ENCODE measurements at places on chromosomes 7 and 10.

DNA sequence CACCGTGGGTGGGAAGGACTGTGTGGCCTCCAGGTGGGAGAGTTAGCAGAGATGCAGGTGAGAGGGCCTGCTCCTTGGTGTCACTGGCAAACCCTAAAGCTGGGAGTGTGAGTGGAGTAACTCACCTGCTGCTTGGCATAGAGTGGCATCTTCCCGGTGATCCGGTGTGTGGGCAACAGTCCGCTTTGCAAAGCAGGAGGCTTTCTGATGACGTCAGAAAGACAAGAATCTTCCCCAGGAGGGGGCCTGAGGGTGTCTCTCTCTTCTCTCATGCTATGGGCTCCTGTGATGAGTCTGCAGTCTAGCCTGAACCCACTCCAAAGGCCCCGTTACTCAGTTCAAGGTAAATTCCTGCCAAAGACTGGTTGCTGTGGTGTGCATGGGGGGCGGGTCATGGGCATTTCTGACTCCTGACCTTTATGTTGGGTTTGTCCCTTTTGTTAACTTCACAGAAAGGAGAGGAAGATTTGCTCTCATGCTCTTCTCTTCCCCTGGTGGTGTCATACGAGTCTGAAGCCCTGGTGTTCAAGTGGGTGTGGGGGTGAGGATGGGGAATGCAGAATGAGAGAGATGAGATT, 187.9 kb downstream of the GATA3 start:
- no peak overlapping the region for H3K4me3 ChIP-seq
- no peaks in the 10 kb centered on the region for H3K36me3 ChIP-seq
- no peak overlapping the region for H3K27ac ChIP-seq
- no peaks in the 10 kb centered on the region for H3K4me1 ChIP-seq
- no peak for DNase-seq

- no peaks in the 10 kb centered on the region for H3K4me1 ChIP-seq
- H3K36me3 ChIP-seq: no peaks in the 10 kb centered on the region
- peak; percentile 70 for DNase-seq
- no peak overlapping the region for H3K4me3 ChIP-seq
- H3K27me3 ChIP-seq: no peaks in the 10 kb centered on the region
Measured at GRCh38 chr7:28348636-28349035, 63.7 kb upstream of the CREB5 start.

- no peaks in the 10 kb centered on the region for H3K27me3 ChIP-seq
- DNase-seq: peak; percentile 72
Measured at GRCh38 chr10:78657163-78657861, 411.5 kb upstream of the ZMIZ1 start.

- H3K36me3 ChIP-seq: no peaks in the 10 kb centered on the region
- peaks cover 10% of the 10 kb centered on the region for H3K4me1 ChIP-seq
- H3K27me3 ChIP-seq: no peaks in the 10 kb centered on the region
- peak; percentile 81 for DNase-seq
- H3K27ac ChIP-seq: no peak overlapping the region
- H3K4me3 ChIP-seq: no peak overlapping the region
Measured at GRCh38 chr10:97196223-97197029, 10.7 kb upstream of the SLIT1 start.

DNA sequence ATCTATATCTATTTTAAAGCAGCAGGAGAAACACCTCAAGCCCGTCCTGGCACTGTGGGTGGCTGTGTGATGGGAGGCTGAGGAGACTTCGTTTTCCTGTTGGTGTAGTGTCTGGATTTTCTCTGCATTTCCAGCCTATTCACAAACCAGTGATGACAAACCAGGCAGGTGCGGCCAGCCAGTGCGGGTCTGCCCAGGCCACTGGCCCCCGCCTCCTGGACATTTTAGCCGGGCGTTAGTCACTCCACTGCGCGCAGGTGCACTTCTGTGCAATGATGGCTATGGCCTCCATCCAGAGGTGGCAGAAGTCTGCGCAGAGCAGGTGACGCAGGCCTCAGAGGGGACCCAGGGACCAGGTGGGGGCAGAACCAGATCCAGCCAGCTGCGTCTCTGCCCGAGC, 64.9 kb upstream of the PITRM1 start:
- no peak overlapping the region for H3K27ac ChIP-seq
- no peak overlapping the region for H3K4me3 ChIP-seq
- no peak for DNase-seq
- H3K27me3 ChIP-seq: no peaks in the 10 kb centered on the region
- H3K4me1 ChIP-seq: no peaks in the 10 kb centered on the region

GRCh38 chr10:33193701-33194521, 140.6 kb downstream of the NRP1 start:
- H3K4me3 ChIP-seq: no peak overlapping the region
- DNase-seq: no peak
- H3K27me3 ChIP-seq: no peaks in the 10 kb centered on the region
- H3K4me1 ChIP-seq: no peaks in the 10 kb centered on the region
- H3K36me3 ChIP-seq: no peaks in the 10 kb centered on the region

DNA sequence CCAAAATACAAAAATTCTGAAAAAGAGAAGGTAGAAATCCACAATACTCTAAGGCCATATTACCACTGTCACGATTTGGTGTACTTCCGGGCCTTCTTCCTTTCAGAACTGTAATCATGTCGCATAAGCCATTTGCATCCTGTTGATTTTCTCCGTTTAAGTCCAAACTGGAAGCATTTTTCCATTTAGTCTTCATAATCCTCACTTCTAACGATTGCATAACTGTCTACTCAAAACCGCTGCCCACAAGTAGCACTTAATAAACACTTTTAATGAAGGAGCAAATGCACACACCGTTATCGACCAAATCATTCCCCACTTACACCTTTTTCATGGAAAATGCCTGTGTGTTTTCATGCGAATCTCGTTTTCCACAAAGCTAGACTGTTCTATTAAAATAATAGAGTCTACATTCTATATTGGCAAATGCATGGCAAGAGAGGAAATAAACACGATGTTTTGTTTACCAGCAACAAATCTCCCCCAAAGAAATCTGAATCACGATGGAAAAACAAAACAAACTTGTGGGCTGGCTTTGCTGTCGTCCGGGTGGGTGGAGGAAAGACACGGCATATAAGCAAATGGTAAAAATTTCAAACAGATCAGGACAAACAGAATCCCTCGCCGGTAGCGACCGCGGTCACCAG, 1.0 kb downstream of the ATE1 start:
- peaks cover 5% of the 10 kb centered on the region for H3K36me3 ChIP-seq
- DNase-seq: no peak
- peak overlapping the region; percentile 86 for H3K4me3 ChIP-seq
- no peaks in the 10 kb centered on the region for H3K27me3 ChIP-seq
- peak overlapping the region; percentile 100 for H3K27ac ChIP-seq

GRCh38 chr7:134448356-134449229, 10.3 kb downstream of the AKR1B1 start:
- H3K4me1 ChIP-seq: no peaks in the 10 kb centered on the region
- DNase-seq: peak; percentile 29
- H3K36me3 ChIP-seq: peaks cover 55% of the 10 kb centered on the region
- peak overlapping the region; percentile 64 for H3K27ac ChIP-seq
- no peaks in the 10 kb centered on the region for H3K27me3 ChIP-seq
- H3K4me3 ChIP-seq: no peak overlapping the region

DNA sequence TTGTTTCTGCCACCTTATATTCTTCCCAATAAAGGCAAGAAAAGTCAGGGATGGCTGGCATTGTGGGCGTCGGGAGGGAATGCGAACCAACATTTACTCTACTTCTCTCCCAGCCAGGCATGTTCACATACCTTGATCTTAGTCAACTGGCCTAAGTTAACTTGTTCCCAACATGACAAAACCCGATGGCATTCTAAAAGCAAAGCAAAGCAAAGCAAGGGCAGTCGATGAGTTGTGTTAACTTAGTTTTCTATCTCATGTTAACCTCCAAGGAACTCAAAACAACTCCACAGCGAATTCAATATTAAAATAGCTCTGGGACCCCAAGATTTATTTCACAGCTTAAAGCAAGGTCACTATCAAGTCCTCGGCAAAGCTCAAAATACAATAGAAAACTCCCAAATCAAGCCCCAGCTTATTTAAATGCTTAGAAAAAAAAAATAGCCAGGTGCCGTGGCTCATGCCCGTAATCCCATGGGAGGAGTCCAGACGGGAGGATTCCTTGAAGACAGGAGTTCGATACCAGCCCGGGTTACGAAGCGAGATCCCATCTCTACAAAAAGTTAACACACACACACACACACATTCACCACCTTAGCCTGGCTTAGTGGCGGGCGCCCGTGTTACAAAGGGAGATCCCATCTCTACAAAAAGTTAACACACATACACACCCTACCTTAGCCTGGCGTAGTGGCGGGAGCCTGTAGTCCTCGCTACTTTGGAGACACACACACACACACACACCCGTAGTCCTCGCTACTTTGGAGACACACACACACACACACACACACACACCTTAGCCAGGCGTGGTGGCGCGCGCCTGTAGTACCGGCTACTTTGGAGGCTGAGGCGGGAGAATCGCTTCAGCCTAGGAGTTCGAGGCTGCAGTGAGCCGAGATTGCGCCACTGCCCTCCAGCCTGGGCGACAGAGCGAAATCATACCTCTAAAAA, 901 bp upstream of the CCNY start:
- peaks cover 49% of the 10 kb centered on the region for H3K4me1 ChIP-seq
- H3K27ac ChIP-seq: peak overlapping the region; percentile 89
- H3K36me3 ChIP-seq: no peaks in the 10 kb centered on the region
- no peak for DNase-seq
- H3K27me3 ChIP-seq: no peaks in the 10 kb centered on the region
- peak overlapping the region; percentile 28 for H3K4me3 ChIP-seq

- H3K27me3 ChIP-seq: no peaks in the 10 kb centered on the region
- H3K4me3 ChIP-seq: no peak overlapping the region
- H3K4me1 ChIP-seq: no peaks in the 10 kb centered on the region
- no peak for DNase-seq
Measured at GRCh38 chr7:5452937-5453540, 29.4 kb upstream of the TNRC18 start.

DNA sequence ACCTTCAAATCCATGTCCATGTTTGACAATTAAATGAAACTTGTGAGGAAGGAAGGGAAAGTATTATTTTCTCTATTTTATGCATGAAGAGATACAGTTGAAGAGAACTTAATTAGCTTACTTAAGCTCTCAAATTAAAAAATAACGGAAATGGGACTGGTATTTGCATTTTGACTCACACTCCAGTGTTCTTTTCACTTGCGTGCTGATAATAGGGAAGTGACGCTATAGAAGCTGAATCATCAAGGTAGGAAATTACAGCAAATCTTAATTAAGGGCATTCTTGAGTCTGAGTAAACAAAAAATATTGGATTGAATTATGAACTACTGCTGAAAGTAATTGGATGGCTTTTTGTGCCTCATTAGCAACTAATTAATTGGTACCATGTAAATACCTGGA, 44.0 kb upstream of the NPVF start:
- DNase-seq: no peak
- no peaks in the 10 kb centered on the region for H3K36me3 ChIP-seq
- no peak overlapping the region for H3K27ac ChIP-seq
- H3K27me3 ChIP-seq: no peaks in the 10 kb centered on the region

DNA sequence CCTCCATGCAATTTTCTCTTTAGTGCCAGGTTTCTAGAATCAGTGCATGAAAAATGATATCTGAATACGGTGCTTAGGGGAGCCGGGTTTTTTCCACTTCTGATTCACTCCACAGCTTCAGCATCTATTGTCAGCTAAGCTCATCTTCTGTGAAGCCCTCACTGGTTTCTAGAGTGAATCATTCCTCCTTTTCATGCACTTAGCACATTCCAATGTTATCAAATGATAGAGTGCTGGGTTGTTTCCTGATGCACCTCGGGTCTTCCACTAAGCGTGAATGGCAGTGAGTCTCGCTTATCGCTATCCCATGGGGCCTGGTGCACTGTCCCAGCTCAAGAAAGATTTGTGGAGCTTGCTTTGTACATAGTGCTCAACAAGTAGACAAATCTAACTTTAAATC, 170.9 kb upstream of the RHEB start:
- H3K4me1 ChIP-seq: peaks cover 46% of the 10 kb centered on the region
- no peak overlapping the region for H3K27ac ChIP-seq
- H3K4me3 ChIP-seq: no peak overlapping the region
- H3K27me3 ChIP-seq: no peaks in the 10 kb centered on the region

- H3K4me3 ChIP-seq: no peak overlapping the region
- H3K36me3 ChIP-seq: peaks cover 16% of the 10 kb centered on the region
- no peak overlapping the region for H3K27ac ChIP-seq
- no peak for DNase-seq
- peaks cover 5% of the 10 kb centered on the region for H3K4me1 ChIP-seq
- H3K27me3 ChIP-seq: no peaks in the 10 kb centered on the region
Measured at GRCh38 chr10:99872367-99873162, 90.1 kb downstream of the ABCC2 start.

GRCh38 chr10:3068201-3068967, 1.0 kb downstream of the PFKP start:
- peaks cover 24% of the 10 kb centered on the region for H3K4me1 ChIP-seq
- DNase-seq: peak; percentile 65
- H3K36me3 ChIP-seq: no peaks in the 10 kb centered on the region
- H3K4me3 ChIP-seq: peak overlapping the region; percentile 96
- H3K27me3 ChIP-seq: no peaks in the 10 kb centered on the region

DNA sequence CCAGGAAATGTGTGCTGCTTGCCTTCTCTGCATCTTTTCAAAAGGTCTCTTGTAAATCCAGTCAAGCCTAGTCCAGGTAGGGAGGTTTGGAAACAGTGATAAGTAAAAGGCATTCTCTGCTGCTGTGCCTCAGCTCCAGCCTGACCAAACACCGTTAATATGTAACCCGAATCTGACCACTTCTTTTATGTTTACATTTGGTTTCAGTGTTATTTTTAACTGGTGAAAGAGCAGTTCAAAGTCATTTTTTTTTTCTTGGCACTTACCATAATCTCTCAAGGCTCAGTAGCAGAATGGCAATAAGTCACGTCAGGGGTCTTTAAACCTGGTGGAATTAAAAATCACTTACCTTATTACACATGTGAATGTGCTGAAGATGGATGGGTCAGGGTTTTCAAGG, 216.8 kb downstream of the PTEN start:
- peaks cover 44% of the 10 kb centered on the region for H3K4me1 ChIP-seq
- H3K4me3 ChIP-seq: no peak overlapping the region
- DNase-seq: peak; percentile 46
- no peaks in the 10 kb centered on the region for H3K27me3 ChIP-seq

- no peaks in the 10 kb centered on the region for H3K36me3 ChIP-seq
- H3K4me1 ChIP-seq: no peaks in the 10 kb centered on the region
- no peak overlapping the region for H3K27ac ChIP-seq
- H3K27me3 ChIP-seq: no peaks in the 10 kb centered on the region
Measured at GRCh38 chr7:134004829-134005505, 122.2 kb upstream of the LRGUK start.

GRCh38 chr10:6068006-6068405, 5.8 kb upstream of the IL2RA start:
- no peak overlapping the region for H3K27ac ChIP-seq
- no peaks in the 10 kb centered on the region for H3K27me3 ChIP-seq
- H3K4me3 ChIP-seq: no peak overlapping the region
- no peak for DNase-seq
- no peaks in the 10 kb centered on the region for H3K36me3 ChIP-seq

DNA sequence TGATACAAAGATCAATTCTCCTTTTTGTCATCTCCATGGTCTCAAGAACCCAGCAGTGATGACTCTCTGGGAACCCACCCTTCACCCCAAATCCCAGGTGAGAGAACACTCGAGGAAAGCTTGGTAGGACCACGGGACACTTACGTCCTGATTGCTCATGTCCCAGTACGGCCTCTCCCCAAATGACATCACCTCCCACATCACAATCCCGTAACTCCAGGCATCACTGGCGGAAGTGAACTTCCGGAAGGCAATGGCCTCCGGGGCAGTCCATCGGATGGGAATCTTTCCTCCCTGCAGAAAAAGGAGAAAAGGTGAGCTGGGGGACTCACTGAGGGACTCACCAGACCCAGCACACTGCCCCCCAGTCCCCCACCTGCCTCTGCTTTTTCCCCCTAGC, 21.0 kb downstream of the EPHB4 start:
- no peak for DNase-seq
- peaks cover 39% of the 10 kb centered on the region for H3K36me3 ChIP-seq
- H3K27ac ChIP-seq: no peak overlapping the region
- peaks cover 7% of the 10 kb centered on the region for H3K4me1 ChIP-seq
- H3K4me3 ChIP-seq: no peak overlapping the region
- H3K27me3 ChIP-seq: no peaks in the 10 kb centered on the region
